Thyroid gland (tissue), 4 donors: ENCODE measurements at places on chromosomes 3 and 15. TPM values are rescaled to one million over a fixed set of nuclear protein-coding genes. Genes with fewer than 3 reads are reported as not detected.

Gene ATP2B2
- total RNA-seq = 0.11 TPM

Gene RAD18
- total RNA-seq = 9.6 TPM

Gene NDN
- total RNA-seq = 60.2 TPM

Gene FGF7
- 61.4 TPM for total RNA-seq

Gene TP63
- total RNA-seq = 1.2 TPM

Gene IL5RA
- total RNA-seq = not detected

Gene ATP8B4
- total RNA-seq = 5.2 TPM

Gene CCR1
- total RNA-seq = 0.98 TPM

Gene CSPG5
- total RNA-seq = 0.54 TPM

Gene PIERCE2
- 3.4 TPM for total RNA-seq

Gene PLCL2
- total RNA-seq = 8.1 TPM

Gene CTXN2
- total RNA-seq = not detected

Gene HTR3E
- total RNA-seq = not detected

Gene FETUB
- not detected for total RNA-seq

Gene AADACL2
- not detected for total RNA-seq

Gene RASGRF1
- total RNA-seq = not detected

Gene HHLA2
- total RNA-seq = not detected

Gene SCN11A
- 0.15 TPM for total RNA-seq

Gene CYFIP1
- 138 TPM for total RNA-seq

Gene SYNPR
- 0.11 TPM for total RNA-seq

Gene CYP11A1
- total RNA-seq = 0.56 TPM

Gene IQCF5
- not detected for total RNA-seq

Gene CHRM5
- not detected for total RNA-seq

Gene CNTN3
- 5.5 TPM for total RNA-seq

Gene TATDN2
- total RNA-seq = 29.1 TPM

Gene ACAD9
- 61.7 TPM for total RNA-seq
